ENCODE measurements at places on chromosomes 1 and 21.

GRCh38 chr1:244968471-244968871, 104.1 kb upstream of the HNRNPU start:
- no peak for DNase-seq

DNA sequence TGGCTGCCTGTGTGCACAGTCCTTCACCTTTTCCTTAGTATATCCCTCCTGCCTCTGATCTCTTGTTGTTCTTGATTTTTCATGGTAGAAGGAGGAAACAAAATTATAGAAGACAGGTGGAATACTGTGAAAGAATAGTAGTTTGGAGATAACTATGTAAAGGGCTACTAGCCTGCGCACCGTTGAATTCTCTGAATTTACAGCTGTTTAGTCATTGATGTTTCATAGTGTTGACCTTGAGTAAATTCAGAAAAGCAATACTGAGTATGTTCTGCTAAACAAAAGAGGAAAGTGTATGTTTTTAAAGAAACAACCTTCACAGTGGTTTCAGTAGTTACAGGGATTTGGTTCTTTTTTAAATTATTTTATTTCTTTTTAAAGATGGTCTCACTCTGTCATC, 18.1 kb downstream of the CAMTA1 start:
- DNase-seq = no peak

DNA sequence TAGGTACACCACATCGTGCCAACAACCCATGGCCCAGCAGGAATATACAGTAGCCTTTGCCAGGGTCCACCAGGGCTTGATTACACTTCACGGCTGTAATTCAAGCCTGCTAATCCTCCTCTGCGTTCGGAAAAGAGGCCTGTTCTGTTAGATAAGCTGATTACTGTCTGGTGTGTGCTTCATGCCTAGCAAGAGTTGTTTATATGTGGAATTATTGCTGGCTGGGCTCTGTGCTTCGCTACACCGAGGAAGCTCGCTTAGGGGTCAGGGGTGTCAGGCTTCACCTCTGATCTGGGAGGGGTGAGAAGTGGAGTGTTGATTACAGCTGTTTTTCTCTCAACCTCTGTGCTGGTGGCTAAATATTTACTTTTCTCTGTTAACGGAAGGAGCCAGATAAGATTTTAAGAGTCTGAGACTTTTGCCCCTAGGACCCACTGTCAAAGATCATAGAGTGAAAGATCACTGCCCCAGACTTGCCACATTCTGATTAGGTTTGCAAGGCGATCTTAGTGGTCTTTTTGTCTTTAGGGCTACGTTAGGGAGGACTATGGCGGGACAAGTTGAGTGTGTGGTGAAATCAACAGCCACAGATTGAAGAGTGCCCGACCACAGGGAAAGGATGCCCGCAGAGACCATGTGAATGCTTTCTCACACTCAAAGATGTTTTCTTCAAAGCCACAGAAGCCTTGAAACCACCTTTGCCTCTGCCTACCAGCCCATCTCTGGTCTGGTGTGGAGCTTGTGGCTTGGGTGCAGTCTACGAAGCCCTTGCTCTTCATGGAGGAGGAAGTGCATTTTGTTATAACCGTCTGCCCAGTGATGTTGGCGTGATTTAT, 216.1 kb downstream of the PBX1 start:
- no peak for DNase-seq

DNA sequence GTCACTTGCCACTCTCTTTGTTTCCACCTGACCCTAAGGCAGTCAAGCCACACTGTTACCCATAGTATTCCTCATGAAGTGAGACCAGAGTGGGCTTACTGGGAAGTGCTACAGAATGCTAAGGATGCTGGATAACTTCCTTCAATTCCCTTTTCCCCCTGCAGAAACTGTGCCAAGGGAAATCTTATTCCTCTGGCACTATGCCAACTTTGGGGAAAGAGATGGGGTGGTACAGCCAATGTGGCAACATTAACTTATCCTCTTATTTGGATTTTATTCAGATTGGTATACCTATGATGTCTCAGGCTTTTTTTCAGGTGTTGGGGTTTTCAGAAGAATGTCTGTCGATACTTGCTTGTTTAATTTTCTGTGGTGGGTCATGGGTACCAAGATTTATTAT, 599.4 kb upstream of the PBX1 start:
- DNase-seq = no peak

DNA sequence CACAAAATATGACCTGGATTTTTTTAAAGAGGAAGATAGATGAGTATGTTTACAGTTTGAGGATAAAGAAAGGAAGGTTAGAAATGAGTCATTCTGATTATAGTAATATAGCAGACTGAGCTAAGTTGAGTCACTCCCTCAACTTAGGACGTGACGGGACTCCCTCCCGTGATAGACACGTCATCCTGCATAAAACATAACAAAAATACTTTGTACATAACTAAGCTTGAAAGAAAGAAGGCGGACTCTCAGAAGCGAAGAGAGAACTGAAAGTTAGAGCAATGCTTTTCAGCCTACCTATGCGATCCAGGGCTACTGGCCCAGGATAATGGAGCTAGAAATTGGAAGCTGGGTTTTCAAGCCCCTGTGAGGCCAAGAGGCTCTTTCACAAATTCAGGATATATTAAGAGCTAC, 53.0 kb upstream of the DESI2 start:
- peak; percentile 65 for DNase-seq

DNA sequence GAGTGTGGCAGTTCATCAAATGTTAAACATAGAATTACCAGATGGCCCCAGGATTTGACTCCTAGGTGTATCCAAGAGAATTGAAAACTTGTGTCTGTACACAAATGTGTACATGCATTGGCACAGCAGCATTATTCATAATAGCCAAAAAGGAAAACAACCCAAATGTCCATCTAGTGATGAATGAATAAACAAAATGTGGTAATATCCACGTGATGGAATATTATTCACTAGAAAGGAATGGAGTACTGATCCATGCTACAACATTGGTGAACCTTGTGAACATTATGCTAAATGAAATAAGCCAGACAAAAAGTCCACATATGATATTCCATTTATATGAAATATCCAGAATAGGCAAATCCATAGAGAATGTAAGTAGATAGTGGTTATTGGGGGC, 77.7 kb downstream of the RAVER2 start:
- DNase-seq = no peak

GRCh38 chr21:34802180-34802899, 133.5 kb downstream of the CLIC6 start:
- DNase-seq = no peak

GRCh38 chr1:92786111-92786901, 1.4 kb upstream of the EVI5 start:
- no peak for DNase-seq

DNA sequence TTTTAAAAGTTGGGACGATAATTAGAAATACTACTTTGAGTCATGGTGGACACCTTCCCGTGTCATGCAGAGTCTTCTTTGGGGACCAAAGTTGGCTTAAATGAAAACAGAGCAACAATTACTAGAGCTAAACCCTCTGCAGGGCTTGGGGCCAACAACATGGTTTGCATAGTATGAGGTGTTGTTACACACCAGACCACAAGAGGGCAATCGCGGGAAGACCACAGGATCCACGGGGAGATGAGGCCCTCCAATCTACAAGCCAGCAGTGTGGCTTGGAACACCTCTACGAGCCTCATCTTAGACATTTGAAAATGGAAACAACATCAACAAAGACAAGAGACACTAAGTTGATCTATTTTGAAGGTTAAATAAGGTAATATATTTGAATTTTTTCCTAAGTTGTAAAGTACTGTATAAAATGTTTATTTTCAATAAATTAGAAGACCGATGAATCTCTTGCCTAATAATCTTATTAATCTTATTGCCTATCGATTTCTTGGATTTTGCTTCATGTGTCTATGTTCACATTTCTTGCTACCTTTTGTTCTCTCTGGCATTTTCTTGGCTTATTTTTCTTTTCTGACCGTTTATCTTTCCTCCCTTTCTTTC, 8.2 kb upstream of the SMCP start:
- peak; percentile 61 for DNase-seq

DNA sequence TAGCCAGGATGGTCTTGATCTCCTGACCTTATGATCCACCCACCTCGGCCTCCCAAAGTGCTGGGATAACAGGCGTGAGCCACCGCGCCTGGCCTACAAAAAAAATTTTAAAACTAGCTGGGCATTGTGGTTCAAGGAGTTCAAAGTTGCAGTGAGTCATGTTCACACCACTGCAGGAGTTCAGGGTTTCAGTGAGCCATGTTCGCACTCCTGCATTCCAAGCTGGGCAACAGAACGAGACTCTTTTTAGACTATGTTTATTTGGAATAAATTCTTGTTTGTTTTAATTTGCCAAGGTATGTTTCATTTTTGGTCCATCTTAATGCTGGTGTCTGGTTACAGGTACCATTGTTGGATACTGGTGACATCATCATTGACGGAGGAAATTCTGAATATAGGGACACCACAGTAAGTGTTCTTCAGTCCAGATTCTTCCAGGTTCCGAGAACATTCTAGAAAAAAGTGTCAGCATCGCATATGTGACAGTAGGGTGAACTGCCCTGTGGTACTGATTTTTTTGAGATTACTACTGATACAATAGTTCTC, 3.9 kb downstream of the PGD start:
- no peak for DNase-seq

GRCh38 chr21:18913914-18914313, 510.3 kb upstream of the TMPRSS15 start:
- DNase-seq = no peak

GRCh38 chr21:17711896-17712295, 99.2 kb upstream of the BTG3 start:
- DNase-seq = no peak

DNA sequence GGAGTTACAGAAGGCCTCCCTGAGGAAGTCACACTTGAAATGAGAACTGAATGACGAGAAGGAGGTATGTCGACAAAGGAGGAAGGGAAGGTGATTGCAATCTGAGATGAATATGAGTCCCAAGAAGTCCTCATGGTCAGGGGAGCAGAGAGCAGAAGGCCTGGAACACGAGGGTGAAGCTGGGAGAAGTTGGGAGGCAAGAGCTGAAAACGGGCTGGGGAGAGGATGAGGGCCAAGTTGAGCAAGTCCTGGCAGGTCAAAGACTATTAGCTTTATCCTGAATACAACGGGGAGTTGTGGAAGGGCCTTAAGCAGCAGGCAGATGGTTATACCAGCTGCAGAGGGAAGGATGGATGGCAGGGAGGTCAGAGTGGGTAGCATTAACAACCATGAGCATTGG, 89.5 kb downstream of the KCNJ15 start:
- no peak for DNase-seq

DNA sequence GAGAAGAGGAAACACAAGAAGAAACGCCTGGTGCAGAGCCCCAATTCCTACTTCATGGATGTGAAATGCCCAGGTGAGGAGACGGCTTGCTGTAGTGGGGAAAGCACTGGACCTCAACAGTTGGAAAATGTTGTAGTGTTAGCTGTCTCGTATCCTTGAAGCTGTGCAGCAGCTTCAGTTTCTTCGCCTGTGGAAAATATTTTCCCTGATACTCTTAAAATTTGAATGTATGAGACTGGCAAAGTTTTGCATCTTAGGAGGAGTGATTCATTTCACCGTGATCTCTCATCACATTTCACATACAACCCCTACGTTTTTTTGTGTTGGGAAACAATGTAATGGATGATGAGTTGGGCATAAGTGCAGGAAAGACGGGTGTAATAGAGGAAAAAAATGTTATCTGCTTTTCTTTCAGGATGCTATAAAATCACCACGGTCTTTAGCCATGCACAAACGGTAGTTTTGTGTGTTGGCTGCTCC, 629 bp downstream of the RPS27 start:
- DNase-seq = no peak

DNA sequence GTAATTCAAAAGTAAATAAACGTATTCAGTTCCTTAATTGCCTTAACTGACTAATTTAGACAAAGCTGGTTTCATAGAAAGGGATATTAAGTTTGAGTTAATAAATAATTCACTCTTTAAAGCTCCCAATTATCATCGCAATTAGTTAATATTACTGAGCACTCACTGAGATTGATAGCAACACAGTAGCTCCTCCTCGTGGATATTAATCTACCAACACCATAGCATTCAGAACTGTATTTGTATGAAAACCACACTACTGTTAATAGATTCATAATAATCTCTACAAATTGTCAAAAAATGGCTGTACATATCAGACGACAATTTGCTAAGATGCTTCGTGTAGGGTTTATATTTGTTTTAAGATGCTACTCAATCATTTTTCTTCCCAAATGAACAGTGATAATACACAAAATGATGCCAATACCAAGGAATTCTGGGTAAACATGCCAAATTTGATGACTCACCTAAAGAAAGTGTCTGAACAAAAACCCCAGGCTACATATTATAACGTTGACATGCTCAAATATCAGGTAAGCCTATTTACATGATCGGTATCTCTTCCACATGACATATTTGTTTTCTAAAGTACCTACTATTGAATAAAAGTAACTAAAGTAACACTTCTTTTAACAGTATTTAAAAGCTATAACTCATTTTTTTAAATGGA, 18.8 kb upstream of the DYNLT5 start:
- no peak for DNase-seq

GRCh38 chr21:43333298-43334062, 93.5 kb downstream of the SIK1 start:
- DNase-seq = no peak

GRCh38 chr1:170732252-170732588, 68.3 kb downstream of the PRRX1 start:
- DNase-seq = no peak

GRCh38 chr21:45551316-45551715, 9.1 kb upstream of the SLC19A1 start:
- DNase-seq = peak; percentile 54

GRCh38 chr1:217660353-217661062, 29.4 kb downstream of the SPATA17 start:
- no peak for DNase-seq

GRCh38 chr21:31879241-31879650, 6.4 kb downstream of the HUNK start:
- DNase-seq = no peak

GRCh38 chr1:16043950-16044349, 368 bp downstream of the CLCNKB start:
- no peak for DNase-seq

DNA sequence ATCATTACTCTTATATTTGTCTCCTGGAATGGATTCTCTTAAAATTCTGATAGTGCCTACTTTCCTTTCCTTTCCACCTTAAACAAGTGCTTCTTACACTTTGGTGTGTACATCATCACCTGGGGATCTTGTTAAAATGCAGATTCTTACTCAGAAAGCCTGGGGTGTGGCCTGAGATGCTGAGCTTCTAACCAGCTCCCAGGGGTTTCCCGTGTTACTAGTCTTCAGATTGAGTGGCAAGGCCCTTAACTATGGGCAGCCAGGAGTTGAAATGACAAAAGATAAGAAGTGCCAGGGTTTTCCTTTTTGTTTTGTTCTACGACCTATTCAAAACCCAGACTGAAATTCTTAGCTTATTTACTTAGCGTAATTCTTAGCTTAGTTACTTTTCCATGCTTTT, 159.2 kb downstream of the HFM1 start:
- no peak for DNase-seq

- no peak for DNase-seq
Measured at GRCh38 chr1:71026093-71026492, 21.5 kb downstream of the PTGER3 start.

DNA sequence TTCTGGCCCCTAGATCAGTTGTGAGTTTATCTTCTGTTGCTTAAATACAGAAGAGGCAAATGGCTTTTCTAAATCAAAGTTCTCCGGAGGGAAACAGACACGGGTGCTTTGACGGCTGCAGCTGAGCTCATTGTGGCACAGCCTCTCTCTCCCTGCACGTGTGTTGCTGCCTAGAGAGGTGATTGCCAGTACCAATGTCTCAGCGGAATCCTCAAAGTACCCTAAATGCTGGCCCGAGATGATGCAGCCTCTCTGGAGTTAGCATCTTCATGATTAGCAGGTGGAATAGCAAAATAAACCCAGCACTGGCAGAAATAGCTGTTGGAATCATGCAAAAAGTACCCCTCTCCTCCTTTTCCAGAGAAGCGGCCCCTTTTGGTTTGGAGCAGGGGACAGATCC, 192.2 kb downstream of the PRDM2 start:
- DNase-seq = no peak
